Renal pelvis (tissue), 12 donors: ENCODE measurements at places on chromosomes 11 and 22. TPM values are rescaled to one million over a fixed set of nuclear protein-coding genes. Genes with fewer than 3 reads are reported as not detected.

GRCh38 chr11:83895516-83895915 lies 609.3 kb upstream of the CCDC90B start:
- DNase-seq: peak; percentile 5

DNA sequence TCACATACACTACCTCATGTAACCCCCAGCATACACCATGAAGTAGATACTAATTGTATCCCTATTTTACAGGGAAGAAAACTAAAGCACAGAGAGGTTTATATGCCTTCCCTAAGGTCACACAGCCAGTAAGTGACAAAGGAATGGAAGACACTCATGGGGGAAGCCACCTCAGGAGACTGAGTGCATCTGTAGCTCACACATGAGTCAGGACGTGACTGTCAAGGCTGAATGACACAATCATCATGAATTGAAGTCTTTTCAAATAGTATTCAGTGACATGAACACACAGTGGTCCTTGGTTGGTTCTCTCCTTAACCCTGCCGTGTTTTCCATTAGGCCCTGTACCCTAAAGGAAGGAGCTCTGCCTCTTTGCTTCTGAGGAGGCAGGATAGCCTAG lies 463.0 kb downstream of the NTM start:
- no peak for DNase-seq

The DNHD1 gene
- 13.0 TPM for polyA plus RNA-seq

DNA sequence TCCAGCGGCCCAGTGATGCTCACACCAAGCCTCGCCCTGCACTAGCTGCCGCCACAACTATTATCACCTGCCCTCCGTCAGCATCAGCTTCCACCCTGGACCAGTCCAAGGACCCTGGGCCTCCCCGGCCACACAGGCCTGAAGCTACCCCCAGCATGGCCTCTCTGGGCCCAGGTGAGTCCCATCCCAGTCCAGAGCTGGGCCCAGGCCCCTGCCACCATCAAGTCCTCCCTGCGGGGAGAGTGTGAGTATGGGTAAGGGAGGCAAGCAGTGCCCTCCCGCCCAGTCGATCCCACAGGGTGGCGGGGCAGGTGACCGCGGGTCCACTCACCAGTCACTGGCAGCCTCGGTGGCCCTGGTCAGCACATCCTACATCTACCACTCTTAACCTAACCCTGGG lies 9.5 kb upstream of the SUSD2 start:
- DNase-seq: no peak

The PRODH gene
- polyA plus RNA-seq: 28.9 TPM

The LRRC10B gene
- 2.3 TPM for polyA plus RNA-seq
